ENCODE measurements at places on chromosomes 16 and 17. TPM values are rescaled to one million over a fixed set of nuclear protein-coding genes. Genes with fewer than 3 reads are reported as not detected.

AGRP gene
- 0.28 TPM for polyA plus RNA-seq

DNA sequence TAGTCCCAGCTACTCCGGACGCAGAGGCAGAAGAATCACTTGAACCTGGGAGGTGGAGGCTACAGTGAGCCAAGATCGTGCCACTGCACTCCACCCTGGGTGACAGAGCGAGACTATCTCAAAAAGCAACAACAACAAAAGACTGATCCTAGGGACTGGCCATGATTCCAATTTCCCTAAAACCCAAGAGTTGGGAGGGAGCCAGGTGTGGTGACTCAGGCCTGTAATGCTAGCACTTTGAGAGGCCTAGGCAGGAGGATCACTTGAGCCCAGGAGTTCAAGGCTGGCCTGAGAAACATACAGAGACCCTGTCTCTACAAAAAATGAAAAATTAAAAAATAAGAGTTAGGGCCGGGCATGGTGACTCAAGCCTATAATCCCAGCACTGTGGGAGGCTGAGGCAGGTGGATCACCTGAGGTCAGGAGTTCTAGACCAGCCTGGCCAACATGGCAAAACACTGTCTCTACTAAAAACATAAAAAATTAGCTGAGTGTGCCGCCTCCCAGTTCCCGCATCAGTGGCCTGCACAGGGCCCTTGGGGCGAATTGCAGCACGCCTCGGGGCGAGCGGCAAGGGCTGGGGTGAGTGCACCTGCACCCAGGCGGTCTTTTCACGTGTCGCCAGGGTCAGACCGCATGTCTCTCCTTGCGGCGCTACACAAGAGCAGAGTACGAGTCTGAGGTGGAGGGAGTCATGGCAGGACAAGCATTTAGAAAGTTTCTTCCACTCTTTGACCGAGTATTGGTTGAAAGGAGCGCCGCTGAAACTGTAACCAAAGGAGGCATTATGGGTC lies 40.8 kb downstream of the CDH3 start:
- H3K4me1 ChIP-seq = no peaks in the 10 kb centered on the region
- no peak for DNase-seq
- H3K4me3 ChIP-seq = no peak overlapping the region
- H3K27me3 ChIP-seq = no peaks in the 10 kb centered on the region
- H3K36me3 ChIP-seq = no peaks in the 10 kb centered on the region
- no peak overlapping the region for H3K27ac ChIP-seq

CCDC154 gene
- polyA plus RNA-seq = 8.7 TPM

GRCh38 chr17:61947367-61948078 lies 19.7 kb upstream of the INTS2 start:
- H3K36me3 ChIP-seq = peaks cover 94% of the 10 kb centered on the region
- no peaks in the 10 kb centered on the region for H3K27me3 ChIP-seq
- DNase-seq = no peak
- no peak overlapping the region for H3K4me3 ChIP-seq
- H3K4me1 ChIP-seq = no peaks in the 10 kb centered on the region

GRCh38 chr17:17391668-17392370 lies 85.0 kb upstream of the MED9 start:
- H3K4me3 ChIP-seq = no peak overlapping the region
- H3K27me3 ChIP-seq = no peaks in the 10 kb centered on the region
- DNase-seq = no peak
- H3K36me3 ChIP-seq = no peaks in the 10 kb centered on the region
- no peaks in the 10 kb centered on the region for H3K4me1 ChIP-seq
- H3K27ac ChIP-seq = no peak overlapping the region

OR2C1 gene
- 0.96 TPM for polyA plus RNA-seq

DNA sequence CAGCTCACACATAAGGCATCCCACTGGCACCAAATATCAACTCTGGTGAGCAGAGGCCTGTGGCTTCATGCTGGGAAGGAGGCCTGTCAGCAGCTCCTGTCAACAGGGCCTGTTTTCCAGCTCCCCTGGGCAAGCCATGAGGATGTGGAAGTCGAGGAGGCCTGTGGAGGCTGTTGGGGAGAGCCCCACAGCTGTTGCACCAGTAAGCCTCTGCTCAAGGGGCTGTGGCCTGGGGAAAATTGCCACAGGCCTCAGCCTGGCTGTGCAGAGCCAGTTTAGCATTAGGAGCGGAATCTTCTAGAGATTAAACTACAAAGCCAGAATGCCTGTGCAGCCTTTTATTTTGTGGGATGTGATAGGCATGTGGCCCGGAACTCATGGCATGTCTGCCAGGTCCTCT lies 202.1 kb downstream of the SPECC1 start:
- H3K36me3 ChIP-seq = no peaks in the 10 kb centered on the region
- H3K4me1 ChIP-seq = peaks cover 15% of the 10 kb centered on the region
- H3K27me3 ChIP-seq = no peaks in the 10 kb centered on the region
- no peak for DNase-seq

SAP30BP gene
- 97.7 TPM for polyA plus RNA-seq

MNT gene
- 15.8 TPM for polyA plus RNA-seq

- H3K36me3 ChIP-seq = peaks cover 1% of the 10 kb centered on the region
- H3K4me3 ChIP-seq = peak within 1 kb of the TSS; percentile 85
- no peaks in the 10 kb centered on the region for H3K27me3 ChIP-seq
- DNase-seq = no peak
- peaks cover 42% of the 10 kb centered on the region for H3K4me1 ChIP-seq
Measured at GRCh38 chr17:42979511-42980273, at the start of gene PTGES3L. Gene PTGES3L, minus strand, starts transcription at chr17:42980080. Its CDS starts 27 bp downstream, at chr17:42980053.

- no peak for DNase-seq
- H3K4me1 ChIP-seq = peaks cover 7% of the 10 kb centered on the region
- H3K27me3 ChIP-seq = no peaks in the 10 kb centered on the region
- H3K36me3 ChIP-seq = no peaks in the 10 kb centered on the region
- no peak overlapping the region for H3K4me3 ChIP-seq
- H3K27ac ChIP-seq = no peak overlapping the region
Measured at GRCh38 chr16:25036561-25036960, 21.4 kb upstream of the ARHGAP17 start.

GRCh38 chr16:51439271-51439670 lies 288.2 kb upstream of the SALL1 start:
- H3K4me1 ChIP-seq = no peaks in the 10 kb centered on the region
- no peaks in the 10 kb centered on the region for H3K36me3 ChIP-seq
- no peak overlapping the region for H3K27ac ChIP-seq
- H3K4me3 ChIP-seq = no peak overlapping the region
- H3K27me3 ChIP-seq = peaks cover 33% of the 10 kb centered on the region

SULT1A4 gene
- polyA plus RNA-seq = 48.2 TPM

CDH8 gene
- 1.2 TPM for polyA plus RNA-seq

DNA sequence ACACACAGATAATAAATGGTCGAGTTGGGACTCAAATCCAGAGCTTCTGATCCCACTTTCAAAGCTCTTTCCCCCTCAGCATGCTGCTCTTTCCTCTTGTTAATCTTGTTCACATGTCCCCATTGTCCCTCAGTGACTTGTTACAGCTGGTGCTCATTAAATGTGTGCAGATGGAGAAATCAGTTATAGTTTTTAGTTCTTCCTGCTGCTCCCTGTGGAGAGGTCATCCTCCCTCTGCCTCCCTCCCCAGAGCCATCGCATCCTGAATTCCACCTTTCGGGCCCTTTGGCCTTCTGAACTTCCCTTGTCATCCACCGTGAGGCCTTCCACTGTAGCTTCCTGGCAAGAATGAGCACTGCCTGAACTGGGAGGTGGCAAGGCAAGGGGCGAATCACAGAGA lies 179.6 kb downstream of the WSCD1 start:
- no peak overlapping the region for H3K27ac ChIP-seq
- no peaks in the 10 kb centered on the region for H3K27me3 ChIP-seq
- no peak overlapping the region for H3K4me3 ChIP-seq
- no peaks in the 10 kb centered on the region for H3K4me1 ChIP-seq
- no peak for DNase-seq

DNA sequence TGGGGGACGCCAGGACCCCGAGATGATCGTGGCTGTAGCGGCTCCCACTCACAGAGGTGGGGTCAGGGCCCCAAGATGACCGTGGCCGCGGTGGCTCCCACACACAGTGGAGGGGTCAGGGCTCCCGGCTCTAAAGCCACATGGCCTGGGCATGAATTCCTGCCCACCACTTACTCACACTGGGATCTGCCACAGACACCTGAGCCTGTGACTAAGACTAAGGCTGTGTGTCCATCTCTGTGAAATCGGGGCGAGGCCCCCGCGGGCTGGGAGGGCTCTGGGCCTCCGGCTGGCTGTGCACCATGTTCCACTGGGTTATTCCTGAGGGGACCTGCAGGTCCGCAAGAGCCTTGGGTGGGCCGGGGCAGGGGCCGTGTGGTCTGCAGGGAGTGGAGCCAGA lies 18.5 kb downstream of the ZFPM1 start:
- H3K27me3 ChIP-seq = no peaks in the 10 kb centered on the region
- no peak overlapping the region for H3K27ac ChIP-seq
- H3K36me3 ChIP-seq = no peaks in the 10 kb centered on the region
- H3K4me3 ChIP-seq = no peak overlapping the region

ITGB4 gene
- polyA plus RNA-seq = 7.9 TPM

DNA sequence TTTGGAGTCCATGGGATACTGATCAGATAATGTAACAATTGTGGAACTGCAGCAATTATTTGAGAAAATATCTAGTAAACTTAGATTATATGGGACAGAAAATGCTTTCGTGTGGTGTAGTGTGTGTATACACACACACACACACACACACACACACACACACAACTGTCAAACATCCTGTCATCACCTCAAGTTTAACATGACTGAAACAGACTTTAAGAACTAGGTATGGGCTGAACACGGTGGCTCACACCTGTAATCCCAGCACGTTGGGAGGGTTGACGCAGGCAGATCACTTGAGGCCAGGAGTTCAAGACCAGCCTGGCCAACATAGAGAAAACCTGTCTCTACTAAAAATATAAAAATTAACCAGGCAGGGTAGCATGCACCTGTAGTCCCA lies 544 bp upstream of the EVI2A start:
- no peak overlapping the region for H3K4me3 ChIP-seq
- DNase-seq = no peak
- peak overlapping the region; percentile 11 for H3K27ac ChIP-seq
- no peaks in the 10 kb centered on the region for H3K4me1 ChIP-seq

DNA sequence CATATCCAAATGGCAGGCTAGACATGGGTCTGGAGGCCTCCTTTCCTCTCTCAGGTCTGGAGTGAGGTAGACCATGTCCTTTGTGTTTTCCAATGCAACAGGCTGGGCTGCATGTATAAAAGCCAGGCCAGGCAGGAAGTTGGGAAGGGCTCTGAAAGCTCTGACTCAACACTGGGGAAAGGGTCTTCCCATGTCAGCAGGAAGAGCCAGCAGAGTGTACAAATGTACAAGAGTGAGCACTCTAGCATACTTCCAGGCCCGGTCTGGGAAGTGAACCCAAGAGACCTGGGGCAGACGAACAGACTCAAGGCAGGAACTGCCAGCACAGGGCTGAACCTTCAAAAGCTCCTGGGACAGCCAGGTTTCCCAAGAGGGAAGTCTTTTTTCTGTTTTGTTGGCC lies 7.0 kb downstream of the ATPAF2 start:
- no peak overlapping the region for H3K4me3 ChIP-seq
- H3K36me3 ChIP-seq = peaks cover 11% of the 10 kb centered on the region
- H3K27ac ChIP-seq = no peak overlapping the region
- H3K4me1 ChIP-seq = peaks cover 42% of the 10 kb centered on the region
- no peak for DNase-seq
- H3K27me3 ChIP-seq = no peaks in the 10 kb centered on the region

DNA sequence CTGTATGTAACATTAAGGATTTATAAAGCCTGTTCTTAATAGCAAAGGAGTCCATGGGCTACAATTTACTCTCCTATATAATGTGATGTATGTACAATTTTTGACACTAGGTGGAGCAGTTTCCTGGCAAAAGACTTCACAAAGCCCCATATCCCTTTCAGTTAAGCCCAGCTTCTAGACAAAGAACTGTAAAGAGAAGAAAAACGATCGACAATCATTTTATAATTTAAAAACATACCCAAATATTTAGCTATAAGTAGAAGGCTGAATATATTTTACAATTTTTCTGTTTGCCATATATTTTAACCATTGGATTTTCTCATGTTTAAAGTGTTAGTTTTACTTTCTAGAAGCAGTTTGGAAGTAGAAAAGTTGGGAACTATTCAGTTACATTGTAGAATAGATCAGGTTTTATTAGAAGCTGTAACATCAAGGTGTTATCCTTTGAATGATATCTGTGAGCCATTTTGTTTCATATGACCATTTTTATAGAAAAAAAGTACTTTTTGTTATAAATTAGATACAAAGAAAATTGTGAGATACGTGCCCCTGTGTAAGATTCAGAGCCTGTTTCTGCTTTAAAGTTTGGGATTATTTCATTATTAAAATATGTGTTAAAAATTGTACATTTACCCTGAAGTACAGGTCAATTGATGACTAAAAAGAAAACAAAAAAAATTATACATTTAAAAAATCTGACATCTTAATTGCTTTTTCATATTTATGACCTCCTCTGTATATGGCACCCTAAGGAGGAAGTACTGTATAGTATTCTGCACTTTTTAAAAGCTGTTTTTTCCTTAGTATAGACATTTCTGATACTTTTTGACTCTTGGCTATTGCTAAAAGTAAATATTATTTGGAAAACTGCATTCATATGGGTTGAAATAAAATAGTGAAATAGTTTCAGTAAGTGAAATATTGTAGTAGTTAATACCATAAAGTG lies 46.3 kb downstream of the VMP1 start:
- peaks cover 18% of the 10 kb centered on the region for H3K4me1 ChIP-seq
- peak overlapping the region; percentile 69 for H3K27ac ChIP-seq
- peaks cover 3% of the 10 kb centered on the region for H3K36me3 ChIP-seq

ALOX12B gene
- 0.21 TPM for polyA plus RNA-seq

GRCh38 chr16:46730801-46731690 lies 17.1 kb downstream of the MYLK3 start:
- H3K27me3 ChIP-seq = no peaks in the 10 kb centered on the region
- no peaks in the 10 kb centered on the region for H3K4me1 ChIP-seq
- no peak overlapping the region for H3K27ac ChIP-seq
- no peak for DNase-seq

NKD1 gene
- 46.0 TPM for polyA plus RNA-seq

DNA sequence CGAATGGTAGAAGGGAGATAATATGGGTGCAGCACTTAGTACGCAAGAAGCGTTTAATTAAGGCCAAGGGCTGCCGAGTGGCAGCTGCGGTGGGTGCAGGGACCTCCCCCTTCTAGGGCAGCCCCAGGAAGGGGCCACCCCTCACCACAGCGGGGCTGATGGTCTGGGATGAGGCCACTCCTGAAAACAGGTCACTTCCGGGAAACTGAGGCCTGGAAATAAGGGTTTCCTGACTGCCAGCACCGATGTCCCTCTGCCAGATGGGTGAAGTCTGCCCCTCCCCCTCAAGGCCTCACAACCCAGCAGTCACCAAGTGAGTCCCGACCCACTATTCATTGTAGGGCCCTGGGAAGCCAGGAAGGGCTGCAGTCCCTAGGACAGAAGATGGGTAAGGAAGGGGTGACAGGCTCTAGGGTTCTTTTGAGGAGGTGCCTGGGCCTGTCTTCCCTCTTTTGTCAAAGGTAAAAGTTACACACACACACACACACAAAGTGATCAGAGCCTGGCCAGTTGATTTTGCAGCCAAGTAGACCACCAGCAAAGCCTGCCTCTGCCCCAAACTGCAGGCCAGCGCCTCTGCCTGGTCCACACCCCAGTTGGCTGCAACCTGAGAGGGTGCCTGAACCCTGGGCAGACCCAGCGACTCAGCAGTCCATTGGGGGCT lies 12.5 kb downstream of the SREBF1 start:
- H3K27me3 ChIP-seq = no peaks in the 10 kb centered on the region
- H3K36me3 ChIP-seq = no peaks in the 10 kb centered on the region
- H3K4me3 ChIP-seq = peak overlapping the region; percentile 50

- peaks cover 60% of the 10 kb centered on the region for H3K4me1 ChIP-seq
- no peak for DNase-seq
- H3K36me3 ChIP-seq = no peaks in the 10 kb centered on the region
- peak overlapping the region; percentile 76 for H3K27ac ChIP-seq
- H3K27me3 ChIP-seq = no peaks in the 10 kb centered on the region
Measured at GRCh38 chr17:45123930-45124796, 8.2 kb downstream of the PLCD3 start.

- H3K27ac ChIP-seq = peak overlapping the region; percentile 76
- no peaks in the 10 kb centered on the region for H3K36me3 ChIP-seq
- DNase-seq = no peak
- peaks cover 81% of the 10 kb centered on the region for H3K4me1 ChIP-seq
Measured at GRCh38 chr17:45408611-45409421, 23.9 kb downstream of the ARHGAP27 start.
